ENCODE measurements at places on chromosomes 4 and X. TPM values are rescaled to one million over a fixed set of nuclear protein-coding genes. Genes with fewer than 3 reads are reported as not detected.

- peak; percentile 15 for DNase-seq
Observed at GRCh38 chrX:119573840-119574393, 446 bp upstream of the UBE2A start.

THAP6 gene
- 25.3 TPM for total RNA-seq

CSN1S1 gene
- total RNA-seq, result not detected

- DNase-seq, result no peak
Observed at GRCh38 chrX:139738581-139738980, 30.6 kb upstream of the MCF2 start.

SSX2 gene
- total RNA-seq, result not detected

- DNase-seq, result no peak
Observed at GRCh38 chrX:131725001-131725654, 181.3 kb downstream of the OR13H1 start.
